MCF 10A (cell line): ENCODE measurements at places on chromosomes 5 and 9. TPM values are rescaled to one million over a fixed set of nuclear protein-coding genes. Genes with fewer than 3 reads are reported as not detected.

DNA sequence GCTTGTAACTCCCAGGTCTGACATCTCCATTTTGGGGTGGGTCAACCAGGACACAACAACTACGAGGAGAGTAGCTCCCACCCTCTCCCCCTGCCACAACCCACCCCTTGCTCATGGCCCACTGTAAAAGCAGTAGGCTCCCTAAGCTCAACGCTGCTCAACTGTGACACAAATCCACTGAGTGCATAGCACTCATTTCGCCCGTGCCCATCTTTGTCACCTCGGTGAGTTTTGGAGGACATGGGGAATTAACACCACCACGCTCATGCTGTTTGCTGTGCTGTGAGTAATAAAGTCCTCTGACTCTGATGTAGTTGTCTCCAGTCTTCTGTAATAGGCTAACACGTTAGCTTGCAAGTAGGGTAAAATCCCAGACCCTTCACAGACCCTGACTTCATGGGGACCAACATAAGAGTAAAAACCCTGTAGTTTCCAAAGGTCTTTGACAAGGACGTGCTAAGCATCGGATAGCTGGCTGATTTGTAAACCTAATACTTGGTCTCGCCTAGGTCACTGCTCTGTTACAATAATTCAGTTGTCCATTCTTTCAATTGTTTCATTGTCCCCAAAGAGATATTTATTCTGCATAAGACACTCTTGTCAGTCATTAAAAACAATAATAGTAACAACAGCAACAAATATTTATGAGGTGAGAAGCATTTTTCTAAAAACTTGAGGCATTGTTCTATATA, 7.7 kb downstream of the PLGRKT start:
- no peaks in the 10 kb centered on the region for H3K27me3 ChIP-seq
- peaks cover 11% of the 10 kb centered on the region for H3K36me3 ChIP-seq
- H3K4me3 ChIP-seq, result no peak overlapping the region
- H3K4me1 ChIP-seq, result no peaks in the 10 kb centered on the region
- DNase-seq, result no peak

DNA sequence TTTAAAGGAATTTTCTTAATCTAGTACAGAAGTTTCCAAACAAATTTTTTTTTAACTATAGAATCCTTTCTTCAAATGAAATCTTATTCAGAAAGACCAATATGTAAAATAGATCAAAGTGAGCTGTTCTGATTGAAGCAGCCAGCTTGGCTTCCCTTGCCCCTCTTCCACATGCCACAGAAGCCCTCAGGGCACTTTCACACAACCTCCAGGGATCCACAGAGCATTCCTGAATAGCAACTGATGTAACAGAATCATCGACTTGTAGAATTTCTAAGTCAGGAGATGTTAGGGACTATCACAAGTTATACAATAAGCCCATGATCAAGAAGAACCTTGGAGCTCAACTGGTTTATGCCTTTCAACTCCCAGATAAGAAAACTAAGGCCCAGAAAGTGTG, 427.8 kb upstream of the C9orf72 start:
- H3K36me3 ChIP-seq, result no peaks in the 10 kb centered on the region
- H3K4me1 ChIP-seq, result no peaks in the 10 kb centered on the region
- DNase-seq, result no peak
- H3K27ac ChIP-seq, result no peak overlapping the region
- H3K4me3 ChIP-seq, result no peak overlapping the region
- H3K27me3 ChIP-seq, result peaks cover 21% of the 10 kb centered on the region

GRCh38 chr9:91374939-91375338, 13.2 kb upstream of the AUH start:
- no peaks in the 10 kb centered on the region for H3K4me1 ChIP-seq
- H3K27me3 ChIP-seq, result no peaks in the 10 kb centered on the region
- no peaks in the 10 kb centered on the region for H3K36me3 ChIP-seq
- H3K4me3 ChIP-seq, result no peak overlapping the region
- H3K27ac ChIP-seq, result no peak overlapping the region

DNA sequence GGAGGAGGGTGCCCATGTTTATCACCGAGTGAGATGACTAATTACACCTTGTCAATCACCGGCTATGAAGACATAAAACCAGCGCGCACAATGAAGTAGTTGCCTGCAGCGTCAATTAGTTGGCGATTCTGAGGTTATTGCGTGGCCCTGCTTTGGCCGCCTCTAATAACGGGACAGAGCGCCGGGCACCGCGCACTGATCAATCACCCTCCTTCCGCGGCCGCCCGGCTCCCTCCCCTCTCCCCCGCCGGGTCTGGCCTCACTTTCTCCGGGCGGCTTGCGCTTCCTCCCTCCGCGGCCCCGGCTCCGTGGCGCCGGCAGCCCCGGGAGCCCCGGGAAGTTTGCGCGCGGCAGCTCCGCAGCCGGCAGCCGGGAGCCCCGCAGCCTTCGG, 3.3 kb upstream of the LHX2 start:
- peak; percentile 20 for DNase-seq
- no peaks in the 10 kb centered on the region for H3K36me3 ChIP-seq
- H3K4me3 ChIP-seq, result no peak overlapping the region
- peaks cover 73% of the 10 kb centered on the region for H3K27me3 ChIP-seq

- H3K4me1 ChIP-seq, result no peaks in the 10 kb centered on the region
- no peaks in the 10 kb centered on the region for H3K27me3 ChIP-seq
- H3K4me3 ChIP-seq, result no peak overlapping the region
- no peak overlapping the region for H3K27ac ChIP-seq
- H3K36me3 ChIP-seq, result no peaks in the 10 kb centered on the region
- no peak for DNase-seq
Measured at GRCh38 chr5:143806579-143806978, 5.4 kb upstream of the HMHB1 start.

DNA sequence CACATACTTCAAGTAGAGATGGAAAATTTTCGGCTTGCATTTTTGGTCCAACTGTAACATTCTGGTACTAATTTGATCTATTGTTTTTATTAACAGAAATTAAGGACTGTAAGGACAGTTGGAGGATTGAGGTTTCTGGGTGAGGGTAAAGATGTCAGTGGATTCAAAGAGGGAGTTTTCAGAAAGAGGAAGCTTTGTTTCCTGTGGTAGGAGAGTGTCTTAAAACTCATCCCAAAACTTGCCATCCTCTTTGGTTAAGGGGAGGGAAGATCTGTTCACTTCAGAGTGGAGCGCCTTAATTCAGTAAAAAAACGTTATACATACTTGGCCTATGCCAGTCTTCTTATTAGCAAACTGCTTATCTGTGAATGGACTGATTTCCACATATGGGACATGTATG, 13.8 kb downstream of the CNTRL start:
- no peaks in the 10 kb centered on the region for H3K27me3 ChIP-seq
- H3K36me3 ChIP-seq, result no peaks in the 10 kb centered on the region
- peaks cover 5% of the 10 kb centered on the region for H3K4me1 ChIP-seq
- no peak for DNase-seq
- no peak overlapping the region for H3K4me3 ChIP-seq
- H3K27ac ChIP-seq, result no peak overlapping the region

DNA sequence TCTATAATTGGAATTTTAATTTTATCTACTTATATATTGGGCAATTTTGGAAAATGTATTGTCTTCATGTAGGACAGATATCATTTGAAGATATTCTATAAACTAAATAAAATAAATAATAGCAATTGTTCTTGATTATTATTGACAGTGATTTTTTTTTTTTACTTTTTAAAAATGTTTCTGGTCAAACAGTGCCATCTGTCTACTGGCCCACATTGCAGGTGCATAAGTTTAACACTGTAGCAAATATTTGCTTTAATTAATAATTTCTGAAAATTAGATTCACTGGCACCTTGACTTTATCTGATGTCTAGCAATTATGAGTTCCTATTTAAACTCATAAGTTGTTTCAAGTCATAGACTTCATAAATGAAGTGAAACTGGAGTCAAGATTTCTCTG, 41.1 kb upstream of the ISOC1 start:
- H3K36me3 ChIP-seq, result no peaks in the 10 kb centered on the region
- no peak overlapping the region for H3K27ac ChIP-seq
- H3K4me1 ChIP-seq, result peaks cover 7% of the 10 kb centered on the region
- peaks cover 2% of the 10 kb centered on the region for H3K27me3 ChIP-seq

DNA sequence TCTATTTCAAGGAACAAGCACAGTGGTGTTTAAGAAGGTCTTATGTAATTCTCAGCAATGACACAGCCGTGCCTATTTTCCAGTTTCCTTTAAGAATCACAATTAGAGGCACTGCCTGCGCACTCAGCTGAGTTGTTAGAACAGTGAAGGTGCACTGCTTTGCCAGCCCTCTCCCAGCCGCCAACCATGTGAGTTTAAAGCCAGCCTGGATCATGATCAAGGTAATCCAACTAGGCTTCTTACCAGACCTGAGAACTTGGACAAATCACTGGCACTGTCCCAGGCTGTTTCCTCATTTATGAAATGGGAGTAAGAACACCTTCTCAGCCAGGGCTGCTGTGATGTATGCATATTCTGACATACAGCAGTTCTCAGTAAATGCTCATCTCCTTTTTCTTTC, 99.6 kb downstream of the ASTN2 start:
- no peaks in the 10 kb centered on the region for H3K4me1 ChIP-seq
- no peak overlapping the region for H3K4me3 ChIP-seq
- H3K27me3 ChIP-seq, result no peaks in the 10 kb centered on the region
- peak; percentile 6 for DNase-seq
- H3K36me3 ChIP-seq, result peaks cover 13% of the 10 kb centered on the region

DNA sequence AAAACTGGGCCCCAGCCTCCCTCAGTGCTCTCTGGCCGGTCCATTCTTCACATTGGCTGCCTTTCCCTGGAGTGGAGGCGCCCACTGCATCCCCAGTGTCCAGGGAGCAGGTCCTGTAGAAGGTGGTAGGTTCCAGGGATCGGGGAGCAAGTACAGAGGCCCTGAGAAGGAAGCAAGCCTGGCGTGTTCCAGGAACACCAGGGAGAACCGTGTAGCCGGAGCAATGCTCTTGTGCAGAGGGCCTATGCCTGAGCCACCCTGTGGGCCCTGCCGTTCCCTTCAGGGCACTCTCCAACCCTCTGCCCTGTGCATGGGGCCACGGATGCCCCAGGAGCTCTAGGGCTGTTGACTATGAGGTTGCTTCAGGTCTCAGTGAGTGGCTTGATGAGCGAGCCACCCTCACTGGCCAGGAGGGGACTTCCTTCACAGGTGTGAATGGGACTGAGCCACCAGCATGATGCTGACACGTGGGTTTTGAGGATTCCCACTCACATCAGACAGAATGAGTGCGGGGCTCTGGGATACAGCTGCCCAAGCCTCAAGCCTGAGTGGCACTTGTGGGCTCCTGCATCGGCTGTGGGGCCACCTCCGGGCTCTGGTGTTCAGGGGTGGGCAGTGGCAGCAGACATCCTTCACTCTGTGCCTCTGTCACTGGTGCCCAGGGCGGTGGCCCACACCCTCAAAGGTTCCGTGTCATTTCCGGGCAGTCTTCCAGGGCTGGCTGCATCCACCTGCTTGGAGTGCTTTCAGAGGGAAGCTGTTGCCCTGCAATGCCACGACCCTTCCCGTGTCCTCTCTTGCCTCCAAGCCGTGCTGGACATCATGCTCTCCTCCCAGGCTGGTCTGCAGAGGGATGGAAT, 54.4 kb downstream of the ADAMTS2 start:
- no peak overlapping the region for H3K4me3 ChIP-seq
- peaks cover 8% of the 10 kb centered on the region for H3K4me1 ChIP-seq
- H3K27ac ChIP-seq, result no peak overlapping the region
- no peaks in the 10 kb centered on the region for H3K27me3 ChIP-seq
- no peaks in the 10 kb centered on the region for H3K36me3 ChIP-seq

- peaks cover 5% of the 10 kb centered on the region for H3K36me3 ChIP-seq
- H3K4me3 ChIP-seq, result peak overlapping the region; percentile 60
- peaks cover 5% of the 10 kb centered on the region for H3K4me1 ChIP-seq
- DNase-seq, result peak; percentile 34
Measured at GRCh38 chr9:126915281-126915816, 767 bp downstream of the RALGPS1 start.

- peaks cover 7% of the 10 kb centered on the region for H3K4me1 ChIP-seq
- H3K27ac ChIP-seq, result no peak overlapping the region
- no peaks in the 10 kb centered on the region for H3K36me3 ChIP-seq
- no peak for DNase-seq
Measured at GRCh38 chr9:86424251-86424891, 70.2 kb upstream of the TUT7 start.

DNA sequence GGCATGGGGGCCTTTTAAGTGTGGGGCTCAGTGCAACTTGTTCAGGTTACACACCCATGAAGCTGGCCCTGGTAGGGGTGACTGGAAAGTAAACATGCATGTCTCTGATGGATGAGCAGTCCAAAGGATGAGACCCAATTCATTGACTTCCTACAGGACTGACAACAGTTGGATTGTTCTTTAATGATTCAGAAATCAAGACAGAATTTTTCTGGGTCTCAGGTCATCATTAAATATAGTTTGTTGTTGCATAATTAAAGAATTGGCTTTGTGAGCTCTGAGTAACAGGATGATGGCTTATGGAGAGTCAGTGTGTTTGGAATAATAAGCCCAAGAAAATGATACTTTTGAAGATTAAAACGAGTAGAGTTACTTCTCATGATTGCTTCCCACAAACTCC, 604.2 kb upstream of the CLINT1 start:
- H3K4me1 ChIP-seq, result peaks cover 44% of the 10 kb centered on the region
- H3K27ac ChIP-seq, result peak overlapping the region; percentile 74
- no peaks in the 10 kb centered on the region for H3K27me3 ChIP-seq
- peak; percentile 47 for DNase-seq
- no peak overlapping the region for H3K4me3 ChIP-seq

DNA sequence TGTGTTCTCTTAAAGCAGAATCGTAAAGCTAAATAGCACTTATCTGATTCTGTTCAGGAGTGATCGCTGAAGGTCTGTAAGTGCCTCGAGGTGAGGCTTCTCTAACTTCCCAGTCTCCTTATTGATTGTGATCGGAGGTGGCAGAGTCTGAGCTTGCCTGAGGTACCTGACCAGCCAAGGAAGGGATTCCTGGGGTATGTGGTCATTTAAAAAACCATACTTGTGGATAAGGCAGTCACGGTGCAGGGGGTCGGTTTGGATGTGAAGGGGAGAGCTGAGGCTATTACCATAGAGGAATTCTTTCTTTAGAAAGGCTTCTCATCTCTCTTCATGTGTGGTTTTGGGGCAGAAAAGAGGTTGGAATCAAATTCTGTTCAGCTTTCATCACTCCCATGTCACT, 193.7 kb downstream of the TLE4 start:
- no peaks in the 10 kb centered on the region for H3K27me3 ChIP-seq
- no peak overlapping the region for H3K27ac ChIP-seq
- peaks cover 11% of the 10 kb centered on the region for H3K4me1 ChIP-seq
- DNase-seq, result no peak
- no peak overlapping the region for H3K4me3 ChIP-seq
- no peaks in the 10 kb centered on the region for H3K36me3 ChIP-seq

The CCL21 gene
- total RNA-seq, result not detected in 2 replicates

The CER1 gene
- total RNA-seq, result not detected in 2 replicates

The GAPT gene
- total RNA-seq, result not detected in 2 replicates

The RORB gene
- total RNA-seq, result not detected in 2 replicates

The PCDHB14 gene
- total RNA-seq, result 4.7 and 6.2 TPM in 2 replicates

DNA sequence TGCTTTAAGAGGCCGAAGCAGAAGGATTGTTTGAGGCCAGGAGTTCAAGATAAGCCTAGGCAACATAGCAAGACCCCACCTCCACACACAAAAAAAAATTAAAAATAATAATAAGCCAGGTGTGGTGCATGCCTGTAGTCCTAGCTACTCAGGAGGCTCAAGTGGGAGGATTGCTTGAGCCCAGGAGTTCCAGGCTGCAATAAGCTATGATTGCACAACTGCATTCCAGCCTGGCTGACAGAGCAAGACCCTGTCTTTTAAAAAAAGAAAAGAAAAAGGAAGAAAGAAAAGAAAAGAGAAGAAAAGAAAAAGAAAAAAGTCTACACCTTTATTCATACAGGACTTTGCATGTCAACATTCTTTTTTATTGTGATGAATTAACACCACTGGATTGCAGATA, 2125.8 kb downstream of the MAT2B start:
- H3K27ac ChIP-seq, result no peak overlapping the region
- no peaks in the 10 kb centered on the region for H3K36me3 ChIP-seq
- peaks cover 11% of the 10 kb centered on the region for H3K4me1 ChIP-seq
- DNase-seq, result peak; percentile 35
- no peak overlapping the region for H3K4me3 ChIP-seq
